Renal cortex interstitium (tissue), 15 donors: ENCODE measurements at places on chromosomes 12 and 14. TPM values are rescaled to one million over a fixed set of nuclear protein-coding genes. Genes with fewer than 3 reads are reported as not detected.

Gene STYK1
- 0.64 TPM for polyA plus RNA-seq

Gene RASAL1
- 27.3 TPM for polyA plus RNA-seq

Gene KRT1
- polyA plus RNA-seq: 0.11 TPM

Gene GARIN6
- polyA plus RNA-seq: not detected

Gene MYF6
- polyA plus RNA-seq: 0.12 TPM

DNA sequence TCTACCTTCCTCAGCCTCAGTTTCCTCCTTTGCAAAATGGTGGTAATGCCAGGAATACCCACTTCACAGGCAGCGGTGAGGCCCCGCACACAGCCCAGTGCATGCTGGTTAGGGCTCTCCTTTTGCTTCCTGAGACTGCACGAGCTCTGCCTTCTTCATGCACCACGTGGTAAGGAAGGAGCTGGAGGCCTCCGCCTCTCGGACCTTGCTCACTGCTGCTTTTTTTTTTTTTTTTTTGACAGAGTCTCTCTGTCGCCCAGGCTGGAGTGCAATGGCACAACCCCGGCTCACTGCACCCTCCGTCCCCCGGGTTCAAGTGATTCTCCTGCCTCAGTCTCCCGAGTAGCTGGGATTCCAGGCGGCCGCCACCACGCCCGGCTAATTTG is 18.1 kb downstream of the TAMALIN start:
- no peak for DNase-seq

- no peak for DNase-seq
Measured at GRCh38 chr14:52129721-52130120, 60.9 kb upstream of the NID2 start.

GRCh38 chr14:39548358-39548757 is 116.1 kb upstream of the FBXO33 start:
- DNase-seq: no peak

DNA sequence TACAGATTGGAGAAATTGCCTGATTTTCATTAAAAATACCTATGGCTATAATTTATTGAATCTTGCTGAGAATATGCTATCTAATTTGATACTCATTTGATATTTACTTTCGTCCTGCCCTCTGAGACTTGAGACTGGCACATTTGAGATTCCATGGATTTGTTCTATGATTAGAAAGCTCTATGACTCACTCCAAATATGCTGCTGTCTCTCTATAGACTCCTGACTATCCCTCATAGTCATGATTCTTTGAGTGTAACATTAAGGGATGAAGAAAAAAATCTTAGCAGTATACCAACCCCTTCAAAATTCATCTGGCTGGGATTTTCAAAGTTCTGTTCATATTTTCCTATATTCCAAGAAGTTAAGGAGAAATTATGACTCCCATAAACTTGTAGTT is 191.9 kb downstream of the LRIG3 start:
- DNase-seq: no peak

DNA sequence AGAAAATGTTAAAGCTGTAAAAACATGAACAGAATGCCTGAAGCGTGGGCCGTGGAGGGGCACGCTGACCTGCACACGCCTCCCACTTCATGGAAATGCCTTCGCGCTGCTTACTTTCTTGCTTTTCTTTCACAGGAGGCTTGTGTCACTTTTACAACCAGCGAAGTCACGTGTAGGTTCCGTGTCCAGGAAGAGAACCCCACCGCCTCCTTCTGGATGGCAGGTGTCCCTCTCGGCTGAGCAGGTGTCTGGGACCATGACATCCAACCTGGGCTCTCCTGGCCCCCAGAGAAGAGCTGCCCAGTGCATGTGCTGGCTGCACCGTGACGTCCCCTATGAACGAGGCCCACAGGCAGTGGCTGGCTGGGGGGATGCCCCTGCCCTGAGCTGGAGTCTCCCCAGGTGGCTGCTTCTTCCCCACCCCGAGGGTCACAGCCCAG is 345.0 kb upstream of the SFSWAP start:
- DNase-seq: peak; percentile 55

DNA sequence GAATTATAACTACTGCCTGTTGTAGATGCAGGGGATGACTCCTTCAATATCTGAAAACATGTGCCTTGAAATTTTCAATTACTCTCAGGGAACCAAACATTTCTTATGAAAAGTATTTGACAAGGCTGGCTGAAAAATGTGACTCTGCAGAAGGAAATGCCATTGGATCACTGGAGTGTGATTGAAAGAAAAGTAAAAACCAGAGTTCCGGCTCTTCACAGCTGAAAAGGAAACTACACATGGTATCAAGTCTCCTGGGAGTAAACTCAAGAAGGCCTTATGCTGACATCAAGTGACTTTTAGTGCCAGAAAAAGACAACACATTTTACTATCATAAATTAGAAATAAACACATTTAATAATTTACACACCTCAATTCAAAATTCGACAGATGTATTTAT is 693.0 kb downstream of the LRFN5 start:
- DNase-seq: peak; percentile 20

GRCh38 chr12:121592320-121592719 is 11.5 kb upstream of the KDM2B start:
- DNase-seq: no peak

DNA sequence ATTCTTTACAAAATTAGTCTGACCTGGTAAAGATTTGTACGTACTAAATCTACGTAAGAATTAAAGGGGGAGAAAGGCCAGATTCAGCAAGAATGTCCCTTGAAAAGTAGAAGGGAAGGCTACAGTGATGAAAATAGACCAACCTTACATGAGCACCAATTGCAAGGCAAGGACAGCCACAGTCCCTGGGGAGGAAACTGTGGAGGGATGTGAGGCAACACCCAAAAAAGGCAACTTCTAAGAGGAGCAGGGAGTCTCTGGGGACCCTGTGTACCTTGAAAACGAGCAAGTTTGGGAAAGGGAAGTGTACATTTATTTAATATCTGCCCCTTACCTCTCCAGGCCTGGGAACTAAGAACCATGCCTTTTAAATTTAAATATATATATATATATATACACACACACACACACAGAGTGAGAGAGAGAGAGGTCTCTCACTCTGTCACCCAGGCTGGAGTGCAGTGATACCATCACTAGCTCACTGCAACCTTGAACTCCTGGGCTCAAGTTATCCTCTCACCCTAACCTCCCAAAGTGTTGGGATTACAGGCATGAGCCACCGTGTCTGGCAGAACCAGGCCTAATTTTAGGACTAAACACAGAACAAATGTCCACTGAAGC is 56.4 kb downstream of the TMCC3 start:
- no peak for DNase-seq

DNA sequence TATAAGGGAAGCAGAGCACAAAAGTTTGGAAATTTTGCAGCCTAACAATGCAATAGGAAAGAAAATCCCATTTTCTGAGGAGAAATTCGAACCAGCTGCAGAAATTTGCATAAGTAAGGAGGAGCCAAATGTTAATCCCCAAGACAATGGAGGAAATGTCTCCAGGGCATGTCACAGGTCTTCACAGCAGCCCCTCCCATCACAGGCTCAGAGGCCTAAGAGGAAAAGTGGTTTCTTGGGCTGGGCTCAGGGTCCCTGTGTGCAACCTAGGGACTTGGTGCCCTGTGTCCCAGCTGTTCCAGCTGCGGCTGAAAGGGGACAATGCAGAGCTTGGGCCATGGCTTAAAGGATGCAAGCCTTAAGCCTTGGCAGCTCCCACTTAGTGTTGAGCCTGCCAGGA is 190.0 kb downstream of the MDGA2 start:
- no peak for DNase-seq

GRCh38 chr14:70995211-70995610 is 88.0 kb downstream of the PCNX1 start:
- no peak for DNase-seq

DNA sequence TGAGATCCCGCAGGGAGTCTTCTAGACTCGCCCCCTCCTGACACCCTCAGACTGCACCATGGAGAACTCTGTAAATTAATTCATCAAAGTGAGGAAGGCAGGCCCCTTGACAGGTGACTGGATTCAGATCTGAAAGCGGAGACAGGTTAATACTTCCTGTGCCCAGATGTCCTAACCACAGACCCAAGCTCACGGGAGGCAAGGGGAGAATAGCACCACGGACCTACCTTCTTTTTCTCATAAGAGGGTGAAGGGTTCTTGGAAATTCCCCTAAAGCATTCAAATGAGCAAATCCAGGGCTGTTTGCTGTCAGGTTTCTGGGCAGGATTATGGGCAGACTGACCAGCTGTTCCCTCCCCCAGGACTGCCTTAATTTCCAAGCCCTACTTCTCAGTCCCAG is 170.0 kb downstream of the ZFP36L1 start:
- no peak for DNase-seq

- DNase-seq: peak; percentile 52
Measured at GRCh38 chr12:110846615-110847566, at the start of gene CCDC63. Gene CCDC63, plus strand, starts transcription at chr12:110846987. Its CDS starts 5,968 bp downstream, at chr12:110852955.

GRCh38 chr14:94904636-94905035 is 134.7 kb upstream of the GSC start:
- no peak for DNase-seq

- no peak for DNase-seq
Measured at GRCh38 chr12:24553259-24553658, 395.6 kb downstream of the BCAT1 start.

DNA sequence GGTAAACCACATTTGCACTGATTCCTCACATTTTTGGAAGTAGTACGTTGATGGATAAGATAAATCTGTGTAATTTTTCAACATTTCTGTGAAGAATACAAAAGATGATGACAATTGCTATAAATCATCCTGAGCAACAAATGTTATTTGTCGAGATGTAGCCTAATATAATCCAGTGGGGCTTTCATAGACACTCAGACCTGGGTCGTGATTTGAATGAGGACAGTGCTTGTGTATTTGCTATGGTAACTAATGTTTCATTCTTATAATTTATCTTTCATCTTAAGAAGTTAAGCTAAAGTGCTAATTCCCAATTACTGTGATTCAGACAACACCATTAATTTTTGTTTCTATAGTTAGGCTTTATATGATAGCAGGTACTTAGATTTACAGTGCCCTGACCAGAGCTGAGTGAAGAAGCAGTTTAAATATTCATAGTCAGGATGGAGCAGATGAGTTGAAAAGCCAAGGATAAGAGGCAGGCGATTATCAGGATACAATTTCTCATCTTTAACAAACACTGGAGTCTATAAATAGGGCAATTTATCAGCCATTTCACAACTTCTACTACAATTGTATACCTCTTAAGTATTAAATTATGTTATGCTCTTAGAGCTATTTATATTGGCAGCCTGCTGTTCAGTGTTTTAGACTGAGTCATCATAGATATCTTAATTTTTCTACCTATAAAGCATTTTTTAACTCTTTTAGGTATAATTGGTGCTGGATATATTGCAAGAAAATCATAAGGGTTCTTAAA is 359.9 kb downstream of the TRHDE start:
- DNase-seq: no peak

DNA sequence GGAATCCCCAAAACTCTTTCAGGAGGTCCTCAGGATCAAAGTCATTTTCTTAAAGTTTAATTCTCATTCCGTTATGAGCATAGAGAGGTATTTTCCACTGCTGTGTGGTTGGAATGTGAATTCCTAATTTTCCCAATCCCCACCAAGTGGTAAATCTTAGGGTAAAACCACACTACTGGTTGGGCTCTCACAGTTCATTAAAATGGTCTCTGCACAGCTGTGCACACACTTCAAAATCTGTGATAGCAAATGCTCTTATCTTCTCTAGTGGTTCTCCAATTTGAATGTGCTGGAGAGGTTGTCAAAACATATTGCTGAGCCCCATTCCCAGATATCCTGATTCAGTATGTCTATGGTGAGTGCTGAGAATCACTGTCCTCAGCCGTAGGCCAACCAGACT is 189.1 kb downstream of the BMP4 start:
- no peak for DNase-seq
